ENCODE measurements at places on chromosomes 4 and X.

GRCh38 chr4:84529169-84529751 is 30.2 kb upstream of the NKX6-1 start:
- DNase-seq, result no peak

- no peak for DNase-seq
These were observed 37.9 kb downstream of the RELL1 start for GRCh38 chr4:37648084-37648817.

DNA sequence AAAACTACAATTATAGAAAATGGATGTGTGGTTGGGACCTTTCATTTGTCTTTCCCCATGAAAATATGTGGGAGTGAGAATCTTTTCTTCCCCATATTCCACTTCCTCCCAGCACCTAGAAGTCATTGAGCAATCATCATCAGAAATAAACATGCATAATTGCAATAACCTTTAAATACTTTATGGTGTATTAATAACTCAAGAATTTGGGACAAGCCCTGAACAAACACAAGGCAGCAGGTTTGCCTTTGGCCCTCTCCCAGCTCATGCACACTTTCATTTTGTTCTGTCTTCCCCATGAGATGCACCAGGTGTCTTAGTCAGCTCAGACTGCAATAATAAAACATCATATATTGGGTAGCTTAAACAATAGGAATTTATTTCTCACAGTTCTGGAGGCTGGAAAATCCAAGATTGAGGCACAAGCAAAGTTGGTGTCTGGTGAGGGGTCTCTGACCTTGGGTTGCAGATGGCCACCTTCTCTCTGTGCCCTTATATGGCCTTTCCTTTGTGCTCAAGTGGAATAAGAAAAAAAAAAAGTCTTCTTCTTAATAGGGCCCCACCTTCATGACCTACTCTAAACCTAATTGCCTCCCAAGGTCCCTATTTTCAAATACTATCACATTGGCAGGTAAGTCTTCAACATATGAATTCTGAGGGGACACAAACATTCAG is 34.7 kb upstream of the TMEM184C start:
- DNase-seq, result no peak

- no peak for DNase-seq
These were observed 2.4 kb downstream of the SLC25A43 start for GRCh38 chrX:119401569-119401968.

GRCh38 chrX:31268359-31268758 is 196.5 kb upstream of the FTHL17 start:
- DNase-seq, result no peak

DNA sequence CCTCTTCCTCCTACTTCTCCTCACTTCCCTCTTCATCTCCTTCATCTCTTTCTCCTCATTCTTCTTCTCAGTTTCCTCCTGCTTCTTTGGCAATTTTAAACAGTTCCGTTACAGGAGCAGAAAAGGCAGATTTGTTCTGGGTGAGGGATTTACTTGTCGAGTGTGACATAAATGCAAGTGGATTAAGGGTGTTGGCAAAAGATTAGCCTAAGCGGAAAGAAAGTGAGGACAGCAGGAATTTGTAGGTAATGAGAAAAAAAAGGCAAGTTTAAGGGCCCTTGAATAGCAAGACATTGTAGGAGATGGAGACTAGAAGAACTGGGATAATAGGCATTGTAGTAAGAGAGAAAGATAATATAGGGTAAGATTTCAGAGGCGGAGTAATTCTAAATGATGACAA is 841.6 kb downstream of the RAPGEF2 start:
- DNase-seq, result no peak

- DNase-seq, result no peak
These were observed 134.5 kb upstream of the NLGN4X start for GRCh38 chrX:6363188-6363587.

DNA sequence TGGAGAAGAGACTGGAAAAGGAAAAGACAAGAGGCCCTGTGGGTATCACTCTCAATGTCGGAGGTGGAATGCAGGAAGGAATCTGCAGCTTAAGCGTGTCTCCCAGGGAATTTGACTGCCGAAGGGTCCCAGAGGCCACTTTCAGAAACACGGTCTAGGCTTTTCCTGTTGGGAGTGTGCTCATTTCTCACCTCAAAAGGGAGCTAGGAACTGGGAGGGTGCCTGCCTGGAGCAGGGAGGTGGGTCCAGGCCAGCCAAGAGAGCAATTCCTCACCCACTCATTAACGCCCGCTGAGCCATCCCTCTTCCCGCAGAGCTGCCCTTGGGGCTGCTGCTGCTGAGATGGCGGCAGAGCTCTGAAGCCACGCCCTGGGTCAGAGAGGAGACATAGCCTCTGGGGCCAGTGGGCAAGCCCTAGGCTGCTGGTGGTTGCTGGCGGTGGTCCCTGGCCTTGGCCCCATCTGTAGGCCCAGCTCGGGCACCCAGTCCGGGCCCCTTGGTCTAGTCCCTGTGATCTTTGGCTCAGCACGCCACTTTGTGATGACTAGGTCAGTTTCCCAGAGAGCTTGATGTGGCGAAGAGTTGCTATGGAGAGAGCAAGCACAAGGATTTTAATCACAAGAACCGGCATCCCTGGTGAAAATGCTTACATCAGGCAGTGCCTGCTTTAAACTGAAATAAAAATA is 4.1 kb downstream of the ZNF185 start:
- DNase-seq, result no peak

GRCh38 chr4:87419578-87420249 is 2.7 kb upstream of the NUDT9 start:
- DNase-seq, result no peak

GRCh38 chr4:184883024-184883423 is 57.3 kb upstream of the ACSL1 start:
- no peak for DNase-seq

- DNase-seq, result no peak
These were observed 52.1 kb upstream of the PCDH10 start for GRCh38 chr4:133096972-133097371.

- DNase-seq, result no peak
These were observed 330.9 kb downstream of the CXXC4 start for GRCh38 chr4:104163820-104164219.

DNA sequence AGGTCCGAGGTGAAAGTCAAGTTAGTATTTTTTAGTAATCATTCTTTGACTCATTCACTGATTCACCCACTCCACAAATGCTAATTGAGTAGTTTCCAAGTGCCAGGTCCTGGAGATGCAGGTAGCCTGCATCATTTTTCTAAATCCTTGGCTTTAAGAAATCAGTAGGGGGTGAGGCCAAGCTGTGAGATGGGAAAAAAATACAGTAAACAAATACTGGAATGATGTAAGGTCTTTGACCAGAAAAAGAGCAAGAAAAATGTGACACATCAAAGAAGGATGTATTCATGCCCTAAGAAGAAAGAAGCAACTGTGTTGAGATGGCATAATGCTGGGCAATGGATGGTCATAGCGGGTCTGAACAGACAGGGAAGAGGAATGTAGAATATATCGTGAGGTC is 1386.6 kb downstream of the PCDH7 start:
- DNase-seq, result no peak

DNA sequence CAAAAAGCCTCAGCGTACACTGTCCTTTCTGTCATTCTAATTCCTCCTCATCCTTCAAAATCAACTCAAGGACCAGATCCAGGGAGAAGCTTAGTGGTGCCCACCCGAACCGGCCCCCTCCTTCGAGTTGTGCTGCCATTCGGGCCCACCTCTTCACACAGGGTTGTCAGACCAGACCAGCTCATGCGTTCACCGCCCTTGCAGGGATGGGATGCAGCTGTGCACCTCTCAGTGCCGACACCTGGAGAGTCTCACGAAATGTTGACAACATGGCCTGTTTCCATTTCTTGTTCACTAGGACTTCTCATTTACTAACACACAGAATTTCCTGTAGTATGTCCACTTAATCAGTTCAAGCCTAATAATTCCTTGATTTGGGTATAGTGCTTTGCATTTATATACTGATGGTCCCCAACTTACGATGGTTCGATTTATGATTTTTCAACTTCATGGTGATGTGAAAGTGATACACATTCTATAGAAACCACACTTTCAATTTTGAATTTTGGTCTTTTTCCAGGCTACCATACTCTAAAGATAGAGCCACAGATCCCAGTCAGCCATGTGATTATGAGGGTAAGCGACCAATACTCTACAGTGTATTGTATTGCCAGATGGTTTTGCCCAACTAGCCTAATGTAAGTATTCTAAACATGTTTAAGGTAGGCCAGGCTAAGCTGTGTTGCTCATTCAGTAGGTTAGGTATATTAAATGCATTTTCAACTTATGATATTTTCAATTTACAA is 23.3 kb downstream of the PKD2 start:
- no peak for DNase-seq

- no peak for DNase-seq
These were observed 6.6 kb upstream of the DDX60L start for GRCh38 chr4:168486912-168487281.

GRCh38 chr4:24730256-24731001 is 64.9 kb upstream of the SOD3 start:
- no peak for DNase-seq

- no peak for DNase-seq
These were observed 86.0 kb upstream of the NPFFR2 start for GRCh38 chr4:71945791-71946190.

- DNase-seq, result no peak
These were observed 417.1 kb upstream of the GALNT7 start for GRCh38 chr4:172751550-172751949.

GRCh38 chrX:125132274-125132673 is 187.4 kb upstream of the TEX13C start:
- DNase-seq, result no peak

DNA sequence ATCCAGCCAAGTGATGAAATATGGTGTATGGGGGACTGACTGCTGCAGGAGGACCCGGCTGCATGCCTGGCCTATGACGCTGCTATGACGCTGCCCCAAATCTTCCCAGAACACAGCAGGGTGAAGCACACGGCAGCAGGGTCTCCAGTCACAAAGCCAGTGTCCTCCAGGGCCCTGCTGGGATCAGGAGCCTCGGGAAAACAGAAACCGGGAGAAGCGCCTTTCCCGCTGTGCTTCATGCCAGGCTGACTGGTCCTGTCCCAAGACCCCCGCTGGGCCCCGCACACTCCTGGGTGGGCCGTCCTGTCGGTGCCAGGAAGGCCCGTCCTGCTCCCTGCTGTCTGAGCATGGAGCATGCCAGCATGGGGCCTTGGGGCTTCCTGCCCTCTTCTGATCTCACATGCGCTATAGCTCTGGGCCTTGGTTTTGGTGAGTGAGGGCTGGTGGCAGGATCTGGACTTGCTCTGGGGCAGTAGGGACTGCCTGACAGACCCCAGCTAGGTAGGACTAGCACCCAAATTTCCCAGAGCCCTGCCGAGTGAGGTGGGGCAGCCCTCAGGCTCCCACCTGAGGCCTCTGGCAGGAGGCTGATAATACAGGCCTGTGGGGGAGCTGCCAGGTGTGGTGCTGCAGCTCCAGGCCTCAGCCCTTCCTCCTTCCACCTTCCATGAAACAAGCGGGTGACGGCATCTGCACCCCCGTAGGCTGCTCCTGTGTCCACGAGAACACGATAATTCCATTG is 64.0 kb downstream of the ACOX3 start:
- no peak for DNase-seq

DNA sequence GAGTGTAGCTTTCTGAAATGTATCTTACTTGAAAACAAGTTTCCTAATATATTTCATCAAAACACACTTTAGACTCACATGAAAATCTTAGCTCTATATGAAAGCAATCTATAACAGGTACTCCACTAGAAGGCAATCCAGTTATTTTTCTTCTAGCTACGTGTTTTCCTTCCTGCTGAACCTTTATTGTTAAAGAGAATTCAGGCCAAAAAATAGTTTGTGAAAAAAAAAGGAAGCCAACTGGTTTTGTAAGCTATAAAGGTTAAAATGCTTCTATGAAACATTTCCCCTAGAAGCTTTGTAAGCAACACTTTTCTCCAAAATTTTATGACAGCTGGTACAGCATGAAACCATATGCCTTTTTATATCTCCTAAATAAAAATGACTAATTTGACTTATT is 304.7 kb upstream of the DIAPH2 start:
- DNase-seq, result no peak

DNA sequence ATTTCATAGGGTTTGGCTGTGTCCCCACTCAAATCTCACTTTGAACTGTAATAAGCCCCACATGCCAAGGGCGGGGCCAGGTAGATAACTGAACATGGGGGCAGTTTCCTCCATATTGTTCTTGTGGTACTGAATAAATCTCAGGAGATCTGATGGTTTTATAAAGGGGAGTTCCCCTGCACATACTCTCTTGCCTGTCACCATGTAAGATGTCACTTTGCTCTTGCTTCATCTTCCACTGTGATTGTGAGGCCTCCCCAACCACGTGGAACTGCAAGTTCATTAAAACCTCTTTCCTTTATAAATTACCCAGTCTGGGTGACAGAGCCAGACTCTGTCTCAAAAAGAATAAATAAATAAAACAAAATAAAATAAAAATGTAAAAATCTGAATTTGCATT is 95.9 kb downstream of the PDS5A start:
- no peak for DNase-seq

DNA sequence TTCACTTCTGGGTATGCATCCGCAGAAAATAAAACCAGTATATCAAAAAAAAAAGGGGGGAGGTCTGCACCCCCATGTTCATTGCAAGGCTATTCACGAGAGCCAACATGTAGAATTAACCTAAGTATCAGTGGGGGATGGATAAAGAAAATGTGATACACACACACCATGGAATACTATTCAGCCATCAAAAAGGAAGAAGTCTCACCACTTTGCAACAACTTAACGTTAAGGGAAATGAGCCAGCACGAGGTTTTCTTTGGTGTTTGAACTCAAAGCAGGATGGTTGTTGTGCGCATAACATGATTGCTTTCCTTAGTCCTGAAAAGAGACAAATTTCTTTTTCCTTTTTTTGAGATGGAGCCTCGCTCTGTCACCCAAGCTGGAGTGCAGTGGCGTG is 222.7 kb downstream of the SHOX start:
- DNase-seq, result no peak

DNA sequence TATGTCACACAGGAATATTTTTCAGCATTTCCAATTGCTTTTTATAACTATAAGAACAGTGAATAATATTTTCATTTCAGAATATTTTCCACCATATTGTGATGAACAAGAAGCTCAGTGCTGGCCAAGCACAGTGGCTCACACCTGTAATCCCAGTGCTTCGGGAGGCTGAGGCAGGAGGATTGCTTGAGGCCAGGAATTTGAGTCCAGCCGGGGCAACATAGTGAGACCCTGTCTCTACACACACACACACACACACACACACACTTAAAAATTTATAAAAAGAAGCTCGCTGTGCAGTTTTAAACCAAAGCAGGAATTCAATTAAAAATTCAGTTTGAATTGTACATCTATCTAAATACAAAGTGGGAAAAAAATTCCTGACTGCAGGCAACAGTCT is 3.2 kb downstream of the ZFYVE28 start:
- no peak for DNase-seq

Measured in stimulated activated CD4-positive, alpha-beta T cell treated with anti-CD3 and anti-CD28 coated beads, TNF-alpha, amount 100 ng/mL, for 1 hour (primary cell).